ENCODE measurements at places on chromosomes 5 and 9. TPM values are rescaled to one million over a fixed set of nuclear protein-coding genes. Genes with fewer than 3 reads are reported as not detected.
A peak's percentile ranks its signal among the peaks of the same experiment; 100 is the strongest.

- H3K4me1 ChIP-seq = peaks cover 4% of the 10 kb centered on the region
- no peak for DNase-seq
- no peak overlapping the region for H3K27ac ChIP-seq
- H3K27me3 ChIP-seq = no peaks in the 10 kb centered on the region
- H3K4me3 ChIP-seq = no peak overlapping the region
Measured at GRCh38 chr9:129590466-129590865, 30.4 kb downstream of the C9orf50 start.

DNA sequence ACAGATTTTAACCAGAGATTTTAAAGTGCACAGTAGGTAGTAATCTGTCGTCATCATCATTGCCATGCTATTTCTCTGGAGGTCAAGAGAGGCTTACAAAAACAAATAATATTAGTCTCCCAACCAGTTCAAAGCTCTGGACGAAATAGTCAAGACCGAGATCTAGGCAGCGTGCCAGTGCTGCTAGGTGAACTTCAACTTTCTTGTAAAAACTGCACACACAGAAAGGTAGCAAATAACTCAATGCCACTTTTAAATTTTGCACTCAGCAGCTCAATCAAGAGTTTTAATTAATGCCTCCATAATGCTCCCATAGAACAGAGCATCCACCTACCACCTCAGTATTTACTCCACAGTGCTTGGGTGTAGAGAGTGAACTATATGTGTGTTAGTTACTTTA, 656.8 kb downstream of the IRX1 start:
- no peaks in the 10 kb centered on the region for H3K36me3 ChIP-seq
- no peak overlapping the region for H3K27ac ChIP-seq
- no peak overlapping the region for H3K4me3 ChIP-seq
- DNase-seq = no peak
- no peaks in the 10 kb centered on the region for H3K4me1 ChIP-seq

Gene CSF2
- 4.2 TPM for total RNA-seq

DNA sequence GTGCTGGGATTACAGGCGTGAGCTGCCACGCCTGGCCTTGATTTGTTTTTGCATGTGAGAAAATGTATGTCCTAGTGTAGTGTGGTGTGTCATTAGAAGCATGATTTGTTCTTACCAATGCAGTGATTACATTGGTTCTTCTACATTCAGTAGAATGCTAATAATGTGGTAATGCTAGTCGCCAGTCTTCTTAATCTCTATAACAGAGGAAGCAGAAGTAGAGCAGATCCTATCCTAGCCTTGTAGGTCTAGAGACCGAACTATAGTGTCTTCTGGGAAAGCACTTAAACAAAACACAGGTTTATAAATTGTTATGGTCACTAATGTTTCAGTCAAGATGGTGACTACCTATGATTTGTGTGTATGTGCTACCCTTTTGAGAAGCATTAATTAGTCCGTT, 197.5 kb upstream of the DMRT1 start:
- no peaks in the 10 kb centered on the region for H3K4me1 ChIP-seq
- H3K4me3 ChIP-seq = no peak overlapping the region
- H3K36me3 ChIP-seq = no peaks in the 10 kb centered on the region
- H3K27ac ChIP-seq = no peak overlapping the region
- H3K27me3 ChIP-seq = no peaks in the 10 kb centered on the region

DNA sequence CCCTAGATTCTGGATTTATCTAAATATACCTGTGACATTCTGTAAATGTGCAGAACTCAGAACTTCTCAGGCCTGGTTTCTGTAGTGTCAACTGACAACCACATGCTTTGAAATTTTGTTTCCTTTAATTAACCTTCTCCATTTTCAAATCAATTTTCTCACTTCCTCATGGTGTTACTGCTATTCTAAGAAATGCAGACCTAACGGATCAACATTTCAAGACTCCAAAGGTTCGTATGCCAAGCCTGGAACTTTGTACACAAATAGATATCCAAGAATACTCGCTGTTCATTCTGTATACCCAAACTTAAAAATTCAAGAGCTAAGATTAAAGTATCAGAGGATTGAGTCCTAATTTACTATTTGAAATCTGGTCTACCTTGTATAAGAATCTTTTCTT, 88.1 kb downstream of the SLC24A2 start:
- H3K27me3 ChIP-seq = no peaks in the 10 kb centered on the region
- H3K4me1 ChIP-seq = no peaks in the 10 kb centered on the region
- DNase-seq = no peak
- no peaks in the 10 kb centered on the region for H3K36me3 ChIP-seq
- no peak overlapping the region for H3K27ac ChIP-seq
- H3K4me3 ChIP-seq = no peak overlapping the region

Gene ANP32B
- 78.5 TPM for total RNA-seq

Gene MLANA
- total RNA-seq = not detected

DNA sequence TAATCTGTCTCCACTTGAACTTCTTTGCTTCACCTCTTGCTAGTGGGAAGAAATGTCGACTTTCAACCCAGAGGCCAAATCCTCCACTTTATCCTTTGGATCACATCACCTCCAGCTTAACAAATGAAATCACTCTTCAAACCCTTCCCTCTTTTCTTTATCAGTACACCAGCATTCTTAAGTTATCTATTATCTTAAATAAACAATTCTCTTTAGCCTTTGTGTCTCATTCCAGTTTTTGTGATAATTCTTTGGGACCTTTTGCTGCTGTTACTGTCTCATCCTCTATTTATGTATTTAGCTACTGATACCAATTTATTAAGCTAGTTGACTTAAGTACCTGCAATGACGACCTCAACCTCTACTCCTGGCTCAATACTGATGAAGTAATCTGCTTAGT, 28.1 kb upstream of the FBN2 start:
- no peaks in the 10 kb centered on the region for H3K27me3 ChIP-seq
- no peak overlapping the region for H3K4me3 ChIP-seq
- H3K4me1 ChIP-seq = no peaks in the 10 kb centered on the region
- DNase-seq = no peak
- no peaks in the 10 kb centered on the region for H3K36me3 ChIP-seq

GRCh38 chr5:55960779-55961178, 34.0 kb downstream of the IL6ST start:
- peak; percentile 56 for DNase-seq
- H3K36me3 ChIP-seq = peaks cover 22% of the 10 kb centered on the region
- peaks cover 6% of the 10 kb centered on the region for H3K4me1 ChIP-seq
- H3K4me3 ChIP-seq = no peak overlapping the region
- no peaks in the 10 kb centered on the region for H3K27me3 ChIP-seq

DNA sequence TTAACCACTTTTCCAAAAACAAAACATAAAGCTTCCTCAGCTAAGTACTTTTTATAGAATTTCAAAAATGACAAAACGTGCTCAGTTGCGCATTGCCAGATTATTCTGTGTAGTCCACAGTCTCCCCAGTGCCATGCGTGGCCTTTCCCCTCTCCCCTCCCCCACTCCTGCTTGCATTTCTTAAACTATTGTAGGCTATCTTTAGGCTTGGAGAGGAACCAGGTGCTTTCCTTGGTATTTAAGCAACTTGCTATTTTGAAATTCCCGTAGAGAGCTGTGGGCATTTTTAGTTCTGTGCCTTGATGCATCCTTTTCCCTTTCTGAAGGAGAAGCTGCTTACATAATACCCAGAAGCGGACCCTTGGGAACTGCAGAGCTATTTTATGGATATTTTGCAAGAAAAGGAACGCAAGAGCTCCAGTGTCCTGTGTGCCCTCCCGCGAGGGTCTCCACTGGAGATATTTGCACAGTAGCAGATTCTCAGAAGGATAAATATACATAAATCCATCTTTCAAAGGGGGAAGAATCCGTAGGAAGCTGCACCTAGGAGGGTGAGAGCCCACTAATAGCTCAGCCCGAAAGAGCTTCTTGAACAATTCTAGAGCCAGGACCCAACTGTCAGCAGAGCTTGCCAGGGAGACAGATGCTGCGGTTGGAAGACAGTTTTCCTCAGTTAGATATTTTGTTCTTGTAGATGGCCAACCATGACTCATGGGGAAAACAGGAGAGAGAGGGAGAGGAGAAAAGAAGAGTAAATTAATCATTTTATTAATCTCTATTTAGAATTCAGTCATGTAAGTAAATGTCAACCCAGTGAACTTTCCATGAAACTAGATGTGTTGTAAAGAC, 1298.3 kb upstream of the WWC1 start:
- H3K4me3 ChIP-seq = no peak overlapping the region
- H3K27me3 ChIP-seq = no peaks in the 10 kb centered on the region
- H3K36me3 ChIP-seq = no peaks in the 10 kb centered on the region
- no peak overlapping the region for H3K27ac ChIP-seq
- no peaks in the 10 kb centered on the region for H3K4me1 ChIP-seq

GRCh38 chr5:135398160-135398854, 724 bp downstream of the MACROH2A1 start:
- peak; percentile 89 for DNase-seq
- peak overlapping the region; percentile 88 for H3K4me3 ChIP-seq
- H3K36me3 ChIP-seq = no peaks in the 10 kb centered on the region
- H3K27me3 ChIP-seq = no peaks in the 10 kb centered on the region
- H3K27ac ChIP-seq = peak overlapping the region; percentile 96

Gene SPINK5
- total RNA-seq = 0.91 TPM

Gene SYNPO
- 61.3 TPM for total RNA-seq

Gene GMCL2
- total RNA-seq = not detected

GRCh38 chr5:149657324-149657723, 72.8 kb upstream of the PPARGC1B start:
- DNase-seq = no peak
- H3K27ac ChIP-seq = no peak overlapping the region
- H3K27me3 ChIP-seq = no peaks in the 10 kb centered on the region

DNA sequence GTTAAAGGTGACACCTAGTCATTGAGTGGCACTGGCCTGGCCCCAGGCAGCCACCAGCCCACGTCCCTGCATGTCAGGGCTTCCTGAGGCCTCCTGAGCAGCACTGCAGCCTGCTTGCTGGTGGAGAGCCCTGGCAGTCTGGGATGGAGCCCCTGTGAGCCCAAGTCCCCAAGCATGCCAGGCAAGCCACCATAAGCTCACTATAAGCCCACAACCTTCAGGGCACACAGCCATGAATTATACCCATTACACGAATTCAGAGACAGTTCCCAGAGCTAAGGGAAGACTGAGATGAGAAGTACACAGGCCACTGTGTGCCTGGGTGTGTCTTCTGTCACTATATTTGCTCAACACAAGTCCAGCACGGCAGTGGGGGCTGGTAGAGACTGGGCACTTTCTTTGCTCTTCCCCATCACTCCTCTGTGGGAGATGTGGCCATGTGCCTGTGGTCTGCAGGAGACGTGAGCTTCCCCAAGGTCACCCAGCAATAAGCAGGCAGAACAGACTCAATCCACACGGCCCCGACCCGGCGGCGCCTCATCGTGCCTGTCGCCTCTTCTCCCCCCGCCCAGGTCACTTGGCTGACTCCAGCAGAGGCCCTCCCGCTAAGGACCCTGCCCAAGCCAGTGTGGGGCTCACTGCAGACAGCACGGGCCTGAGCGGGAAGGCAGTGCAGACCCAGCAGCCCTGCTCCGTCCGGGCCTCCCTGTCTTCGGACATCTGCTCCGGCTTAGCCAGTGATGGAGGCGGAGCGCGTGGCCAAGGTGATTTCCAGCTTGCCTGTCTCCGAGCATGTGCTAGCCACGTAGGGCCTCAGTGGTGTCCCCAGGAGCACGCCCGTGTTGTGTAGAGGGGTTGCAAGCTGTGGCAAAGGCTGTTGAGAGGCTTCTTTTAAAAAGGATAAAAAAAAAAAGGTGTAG, 114.8 kb downstream of the WNK2 start:
- no peak overlapping the region for H3K4me3 ChIP-seq
- no peak overlapping the region for H3K27ac ChIP-seq
- no peak for DNase-seq
- H3K27me3 ChIP-seq = no peaks in the 10 kb centered on the region
- H3K4me1 ChIP-seq = no peaks in the 10 kb centered on the region

DNA sequence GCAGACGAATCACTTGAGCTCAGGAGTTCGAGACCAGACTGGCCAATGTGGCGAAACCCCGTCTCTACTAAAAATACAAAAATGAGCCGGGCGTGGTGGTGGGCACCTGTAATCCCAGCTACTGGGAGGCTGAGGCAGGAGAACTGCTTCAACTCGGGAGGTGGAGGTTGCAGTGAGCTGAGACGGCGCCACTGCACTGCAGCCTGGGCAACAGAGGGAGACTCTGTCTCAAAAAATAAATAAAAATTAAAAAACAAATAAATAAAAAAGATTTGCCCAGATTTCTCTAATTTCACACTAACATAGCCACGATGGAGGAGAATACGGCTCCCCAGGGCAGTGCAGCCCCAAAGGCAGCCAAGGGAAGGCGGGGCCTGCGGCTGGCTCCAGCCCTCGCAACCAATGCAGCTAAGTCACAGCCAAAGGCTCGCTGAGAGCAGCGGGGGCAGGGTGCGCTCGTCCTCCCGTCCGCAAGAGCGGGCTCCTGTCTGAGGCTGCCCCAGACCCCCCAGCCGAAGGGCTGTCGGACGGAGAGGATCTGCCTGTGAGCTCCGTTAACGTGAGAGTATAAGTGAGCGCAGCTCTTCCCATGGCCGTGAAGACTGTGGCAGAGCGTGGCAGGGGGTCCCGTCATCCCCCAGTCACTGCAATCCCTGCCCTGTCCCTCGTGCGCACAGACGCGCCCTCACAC, 43.5 kb downstream of the SLC12A7 start:
- peaks cover 3% of the 10 kb centered on the region for H3K36me3 ChIP-seq
- H3K4me3 ChIP-seq = no peak overlapping the region
- no peak for DNase-seq
- no peaks in the 10 kb centered on the region for H3K4me1 ChIP-seq
- H3K27me3 ChIP-seq = no peaks in the 10 kb centered on the region
- H3K27ac ChIP-seq = no peak overlapping the region

- H3K4me1 ChIP-seq = peaks cover 20% of the 10 kb centered on the region
- H3K4me3 ChIP-seq = no peak overlapping the region
- H3K27ac ChIP-seq = no peak overlapping the region
- no peaks in the 10 kb centered on the region for H3K36me3 ChIP-seq
- no peak for DNase-seq
Measured at GRCh38 chr9:137645211-137645610, 26.4 kb downstream of the EHMT1 start.

Gene SLC1A1
- 29.2 TPM for total RNA-seq

DNA sequence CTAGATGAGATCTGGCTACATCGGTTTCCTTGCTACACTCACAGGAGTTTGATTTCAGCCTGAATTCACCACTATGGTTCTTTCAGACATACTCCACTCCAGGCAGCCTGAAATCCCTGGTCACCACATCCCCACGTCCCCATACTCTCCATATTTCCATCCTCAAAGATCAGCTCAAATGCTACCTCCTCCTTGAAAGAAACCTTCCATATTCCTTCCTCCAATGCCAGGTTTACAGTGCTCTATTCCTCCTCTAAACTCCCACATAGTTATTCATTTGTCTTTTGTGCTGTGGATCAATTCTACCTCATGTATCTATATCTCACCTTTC, 151.7 kb downstream of the GLIS3 start:
- no peaks in the 10 kb centered on the region for H3K27me3 ChIP-seq
- no peak overlapping the region for H3K4me3 ChIP-seq
- no peaks in the 10 kb centered on the region for H3K4me1 ChIP-seq
- no peak for DNase-seq
- no peaks in the 10 kb centered on the region for H3K36me3 ChIP-seq

Gene CDKN2B
- 52.2 TPM for total RNA-seq

DNA sequence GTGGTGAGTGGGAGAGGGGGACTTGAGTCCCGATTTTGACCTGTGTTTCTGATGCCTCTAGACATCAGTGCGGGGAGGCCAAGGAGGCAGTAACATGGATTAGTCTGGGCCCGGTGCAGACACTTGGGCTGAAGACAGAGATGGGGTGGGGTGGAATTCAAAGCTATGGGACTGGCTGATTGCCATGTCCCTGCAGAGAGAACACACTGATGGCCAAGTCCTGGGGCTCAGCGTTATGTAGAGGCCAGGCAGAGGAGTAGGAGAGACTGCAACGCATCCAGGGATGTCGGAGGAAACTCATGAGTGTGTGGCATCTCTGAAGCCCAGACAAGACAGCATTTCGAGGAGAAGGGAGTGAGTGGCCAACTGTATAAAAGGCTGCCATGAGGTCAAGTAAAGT, 30.1 kb downstream of the PSD2 start:
- no peak for DNase-seq
- no peaks in the 10 kb centered on the region for H3K27me3 ChIP-seq
- H3K27ac ChIP-seq = no peak overlapping the region
- H3K4me1 ChIP-seq = no peaks in the 10 kb centered on the region
- H3K36me3 ChIP-seq = no peaks in the 10 kb centered on the region
- no peak overlapping the region for H3K4me3 ChIP-seq
